ENCODE measurements at places on chromosomes 3 and 15. TPM values are rescaled to one million over a fixed set of nuclear protein-coding genes. Genes with fewer than 3 reads are reported as not detected.

GRCh38 chr3:150490277-150490986, 55.9 kb downstream of the SERP1 start:
- no peak for DNase-seq

GRCh38 chr3:171237009-171237385, 210.5 kb upstream of the SLC2A2 start:
- no peak for DNase-seq

TRPC1 gene
- polyA plus RNA-seq, result 7.2 TPM

NRROS gene
- polyA plus RNA-seq, result 5.7 TPM
